ENCODE measurements at places on chromosomes 13 and 19.
A peak's percentile ranks its signal among the peaks of the same experiment; 100 is the strongest.

GRCh38 chr13:25046985-25047511, 48.9 kb upstream of the PABPC3 start:
- DNase-seq: no peak

- DNase-seq: no peak
Measured at GRCh38 chr13:42363941-42364612, 92.1 kb downstream of the AKAP11 start.

GRCh38 chr13:110536006-110536693, 25.4 kb downstream of the RAB20 start:
- DNase-seq: no peak

DNA sequence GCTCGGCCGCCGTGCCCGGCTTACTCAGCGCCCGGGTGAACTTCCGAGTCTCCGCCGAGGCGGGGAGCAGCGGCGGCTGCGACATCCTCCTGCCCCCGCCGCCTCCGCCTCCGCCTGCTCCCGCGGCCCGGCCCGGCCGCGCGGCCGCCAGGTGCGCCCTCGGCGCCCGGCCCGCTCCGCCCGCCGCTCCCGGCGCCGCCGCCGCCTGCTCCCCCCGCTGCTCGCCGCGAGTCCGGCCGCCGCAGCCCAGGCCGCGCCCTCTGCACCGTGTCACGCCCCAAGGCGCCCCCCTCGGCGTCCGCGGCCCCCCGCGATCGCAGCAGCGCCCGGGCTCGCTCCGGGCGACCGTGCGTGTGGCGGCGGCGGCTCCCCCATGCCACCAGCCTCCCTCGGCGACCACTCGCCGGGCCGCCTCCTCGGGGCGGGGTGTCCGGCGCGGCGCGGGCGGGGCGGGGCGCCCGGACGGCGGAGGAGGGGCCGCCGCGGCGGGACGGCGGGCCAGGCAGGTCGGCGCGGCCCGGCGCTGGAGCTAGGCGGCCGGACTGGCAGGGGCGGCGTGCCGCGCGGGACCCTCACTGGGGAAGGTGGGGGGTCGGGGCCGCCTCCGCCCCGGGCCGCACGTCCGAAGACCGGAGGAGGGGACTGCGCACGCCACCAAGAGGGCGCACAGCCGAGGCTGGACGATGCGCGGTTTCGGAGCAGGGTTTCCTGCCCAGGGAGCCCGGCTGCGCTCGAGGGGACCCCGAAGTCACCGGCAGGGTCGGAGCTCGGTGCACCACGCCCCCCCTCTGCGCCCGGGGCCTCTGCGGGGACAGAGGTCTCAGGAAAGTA, 108.6 kb upstream of the DOCK9 start:
- DNase-seq: peak; percentile 20

DNA sequence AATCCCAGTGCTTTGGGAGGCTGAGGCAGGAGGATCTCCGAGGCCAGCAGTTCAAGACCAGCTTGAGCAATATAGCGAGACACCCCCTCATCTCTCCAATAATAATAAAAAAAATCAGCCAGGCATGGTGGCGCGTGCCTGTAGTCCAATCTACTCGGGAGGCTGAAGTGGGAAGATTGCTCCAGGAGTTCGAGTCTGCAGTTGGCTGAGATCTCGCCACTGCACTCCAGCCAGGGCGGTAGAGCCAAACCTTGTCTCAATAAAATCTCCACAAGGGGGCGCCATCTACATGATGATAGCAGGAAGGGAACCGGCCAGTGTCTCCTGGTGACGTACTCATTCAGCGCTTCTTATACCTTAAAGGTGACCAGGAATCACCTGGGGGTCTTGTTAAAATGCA, 13.6 kb upstream of the C5AR1 start:
- peak; percentile 80 for DNase-seq

DNA sequence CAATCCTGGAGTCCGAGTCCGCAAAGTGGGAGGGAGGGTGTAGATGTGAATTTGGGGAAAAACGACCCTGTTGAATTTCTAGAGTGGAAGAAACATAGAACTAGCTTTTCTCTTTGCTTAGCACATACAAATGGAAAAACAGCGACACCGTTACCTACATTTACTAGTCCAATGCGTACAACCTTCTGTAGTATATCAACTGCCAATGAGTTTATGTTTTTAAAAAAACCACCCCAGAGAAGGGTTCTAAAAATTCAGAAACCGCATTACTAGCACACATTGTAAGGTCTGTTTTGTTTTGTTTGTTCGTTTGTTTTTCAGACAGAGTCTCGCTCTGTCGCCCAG, 332 bp upstream of the SUPT20H start:
- no peak for DNase-seq

DNA sequence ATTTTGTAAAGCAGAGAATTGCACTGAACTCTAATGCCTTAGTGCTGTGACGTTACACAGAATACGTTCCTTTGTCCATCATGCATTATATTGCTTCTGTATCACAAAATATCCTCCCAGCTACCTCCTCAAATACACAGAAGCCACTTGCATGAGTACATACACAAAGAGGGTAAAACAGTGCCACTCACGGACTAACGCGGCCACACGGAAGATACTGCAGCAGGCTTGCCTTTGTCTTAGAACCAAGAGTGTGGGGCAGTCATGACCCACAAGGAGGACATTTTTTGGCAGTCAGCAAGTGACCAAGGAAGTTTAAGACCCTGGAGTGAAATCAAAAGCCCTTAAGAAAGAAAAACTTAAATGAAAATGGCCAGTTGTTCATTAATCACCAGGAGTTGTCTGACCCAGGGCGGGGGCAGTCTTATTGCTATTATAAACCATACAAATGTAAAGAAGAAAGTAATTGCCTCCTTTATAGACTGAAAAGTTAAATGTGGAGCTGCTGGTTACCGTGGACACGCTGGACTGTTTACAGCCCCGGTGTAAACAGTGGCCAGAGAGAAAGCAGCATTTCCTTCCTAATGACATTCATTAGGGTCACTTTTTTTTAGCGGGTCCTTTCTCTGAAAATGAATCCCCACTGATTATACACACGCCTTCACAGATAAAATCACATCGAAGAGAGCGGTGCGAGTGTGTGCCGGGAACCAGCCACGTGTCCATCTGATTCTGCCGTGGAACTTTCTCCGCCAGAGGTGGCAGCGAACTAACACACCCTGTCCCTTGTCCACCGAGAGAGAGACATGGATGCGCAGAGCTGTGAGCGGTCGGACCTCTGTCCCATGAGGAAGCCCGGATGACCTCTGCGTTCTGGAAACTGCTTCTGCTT, 66.8 kb downstream of the SOX1 start:
- no peak for DNase-seq

DNA sequence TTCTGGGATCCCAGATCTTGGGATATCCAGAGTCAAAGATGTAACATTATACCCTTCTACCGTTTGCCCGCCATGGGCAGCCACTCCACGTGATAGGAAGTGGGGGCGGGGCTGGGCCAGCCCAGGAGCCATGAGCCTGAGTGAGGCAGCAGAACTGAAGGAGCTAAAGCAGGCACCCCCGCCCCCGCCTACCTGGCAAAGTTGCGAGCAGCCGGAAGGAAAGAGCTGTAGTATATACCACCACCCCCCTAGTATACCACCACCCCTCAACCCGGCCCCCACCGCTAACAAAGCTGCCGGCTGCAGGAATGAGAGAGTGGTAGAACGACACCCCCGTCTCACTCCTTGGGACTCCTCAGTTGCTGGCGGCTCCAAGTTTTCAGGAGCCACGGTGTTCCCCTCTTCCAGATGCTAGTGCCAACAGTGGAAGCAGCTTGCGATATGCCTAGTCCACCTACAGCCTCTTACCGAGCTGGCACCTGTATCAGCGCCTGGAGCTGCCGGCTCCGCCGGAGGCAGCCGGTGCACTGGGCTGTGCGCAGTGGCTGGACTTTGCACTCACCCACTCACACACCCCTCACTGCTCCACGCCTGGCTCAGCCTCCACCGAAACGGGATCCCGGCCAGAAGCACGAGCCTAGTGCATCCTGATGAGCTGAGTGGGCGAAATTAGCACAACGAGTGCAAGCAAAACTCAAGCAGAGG, 230.7 kb upstream of the PRR20A start:
- DNase-seq: no peak

- no peak for DNase-seq
Measured at GRCh38 chr13:77329911-77330584, 3.2 kb upstream of the MYCBP2 start.

DNA sequence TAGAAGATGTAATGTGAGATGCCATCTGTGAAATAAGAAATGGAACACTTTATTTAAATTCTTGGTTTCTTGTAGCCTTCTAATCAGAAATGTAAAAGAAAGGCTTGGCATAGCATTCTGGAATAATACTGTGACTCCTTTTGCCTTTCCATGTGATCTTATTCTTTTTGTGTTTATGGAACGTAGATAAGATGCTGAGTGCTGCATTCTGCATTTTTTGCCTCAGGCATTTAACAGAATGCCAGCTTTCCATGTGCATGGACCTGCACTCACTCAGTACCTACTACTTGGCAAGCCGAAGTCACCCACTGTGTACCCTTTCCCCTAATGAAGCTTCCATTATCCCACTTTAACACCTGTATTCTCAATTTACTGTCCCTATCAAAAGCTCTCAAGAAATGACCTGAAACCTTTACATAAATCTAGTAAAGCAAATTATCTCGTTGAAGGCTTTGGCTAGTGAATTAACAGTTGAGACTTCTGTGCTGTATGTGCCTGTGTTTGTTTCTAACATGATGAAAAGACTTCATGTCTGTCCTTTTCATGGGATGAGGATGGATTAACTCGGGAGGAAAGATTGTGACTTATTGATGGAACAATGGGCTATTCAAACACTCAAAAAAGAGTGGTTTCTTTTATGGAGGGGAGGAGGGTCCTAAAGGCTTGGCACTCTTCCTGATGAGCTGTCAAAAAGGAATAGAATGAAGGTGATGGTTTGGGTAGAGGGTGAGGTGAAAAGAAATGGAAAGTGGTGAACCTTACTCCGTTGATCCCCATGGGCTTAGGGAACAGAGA, 44.7 kb upstream of the FRY start:
- no peak for DNase-seq

GRCh38 chr13:51246025-51246417, 23.8 kb downstream of the FAM124A start:
- DNase-seq: no peak

DNA sequence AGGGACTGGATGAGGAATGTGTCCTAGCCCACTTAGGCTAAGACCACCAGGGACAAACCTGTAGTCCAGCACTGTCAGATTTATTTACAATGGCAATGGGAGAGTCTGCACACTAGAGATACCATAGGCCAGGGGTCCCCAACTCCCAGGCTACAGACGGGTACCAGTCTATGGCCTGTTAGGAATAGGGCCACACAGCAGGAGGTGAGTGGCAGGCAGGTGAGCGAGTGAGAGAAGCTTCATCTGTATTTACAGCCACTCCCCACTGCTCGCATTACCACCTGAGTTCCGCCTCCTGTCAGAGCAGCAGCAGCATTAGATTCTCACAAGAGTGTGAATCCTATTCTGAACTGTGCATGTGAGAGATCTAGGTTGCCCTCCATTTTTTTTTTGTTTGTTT, 2.4 kb downstream of the THAP8 start:
- no peak for DNase-seq

DNA sequence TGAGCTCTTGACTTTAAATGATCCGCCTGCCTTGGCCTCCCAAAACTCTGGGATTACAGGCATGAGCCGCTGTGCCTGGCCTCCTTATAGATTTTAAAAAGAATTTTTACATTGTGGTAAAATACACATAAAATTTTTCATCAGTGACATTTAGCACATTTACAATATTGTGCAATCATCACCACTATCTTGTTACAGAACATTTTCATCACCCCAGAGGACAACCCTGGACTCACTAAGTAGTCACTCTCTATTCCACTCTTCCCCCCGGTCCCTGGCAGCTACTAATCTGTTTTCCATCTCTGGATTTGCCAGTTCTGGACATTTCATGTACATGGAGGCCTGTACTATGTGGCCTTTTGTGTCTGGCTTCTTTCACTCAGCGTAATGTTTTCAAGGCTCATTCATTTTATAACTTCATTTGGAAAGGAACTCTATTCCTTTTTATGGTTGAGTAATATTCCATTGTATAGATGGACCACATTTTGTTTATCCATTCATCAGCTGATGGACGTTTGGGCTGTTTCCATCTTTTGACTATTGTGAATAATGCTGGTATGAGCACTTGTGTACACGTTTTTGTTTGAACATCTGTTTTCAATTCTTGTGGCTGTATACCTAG, 19.9 kb downstream of the MEGF8 start:
- DNase-seq: no peak

DNA sequence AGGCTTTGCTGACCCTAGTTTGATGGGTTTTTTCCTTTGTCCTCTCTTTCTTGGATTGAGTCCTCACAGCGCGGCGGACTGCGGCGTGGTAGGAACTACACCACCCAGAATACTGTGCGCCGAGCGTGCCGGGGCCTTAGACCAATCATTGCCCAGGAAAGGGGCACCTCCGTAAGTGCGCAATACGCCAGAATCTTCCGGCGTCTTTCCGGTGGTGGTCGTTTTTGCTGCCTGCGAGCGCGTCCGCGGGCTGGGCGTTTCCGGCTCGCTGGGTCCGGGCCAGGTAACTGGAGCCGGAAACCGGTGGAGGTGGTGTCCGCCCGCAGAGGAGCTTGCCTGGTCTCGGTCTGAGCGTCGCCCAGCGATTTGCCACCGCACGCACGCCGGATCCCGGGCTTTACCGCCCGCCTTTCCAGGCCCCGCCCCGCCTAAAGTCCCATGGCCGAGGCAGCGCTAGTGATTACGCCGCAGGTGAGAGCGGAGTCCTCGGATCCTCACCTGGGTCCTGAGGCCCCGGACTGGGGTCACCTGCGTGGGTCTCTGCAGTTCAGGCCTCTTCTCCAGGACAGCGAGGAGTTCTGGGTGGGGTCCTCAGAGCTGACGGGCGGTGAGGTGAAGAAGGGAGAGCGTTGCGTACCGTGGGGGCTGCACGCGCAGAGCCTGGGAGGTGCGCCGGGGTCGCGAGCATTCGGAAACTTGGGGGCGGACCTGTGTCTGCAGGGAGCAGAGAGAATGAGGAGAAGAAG, at the start of gene ZNF549:
TSS of gene ZNF549 (plus strand) at position 221 of the 746 bp plus-strand sequence. CDS start at position 439, 218 bp downstream.
- DNase-seq: peak; percentile 81

- DNase-seq: no peak
Measured at GRCh38 chr13:60012488-60012887, 151.2 kb downstream of the DIAPH3 start.

DNA sequence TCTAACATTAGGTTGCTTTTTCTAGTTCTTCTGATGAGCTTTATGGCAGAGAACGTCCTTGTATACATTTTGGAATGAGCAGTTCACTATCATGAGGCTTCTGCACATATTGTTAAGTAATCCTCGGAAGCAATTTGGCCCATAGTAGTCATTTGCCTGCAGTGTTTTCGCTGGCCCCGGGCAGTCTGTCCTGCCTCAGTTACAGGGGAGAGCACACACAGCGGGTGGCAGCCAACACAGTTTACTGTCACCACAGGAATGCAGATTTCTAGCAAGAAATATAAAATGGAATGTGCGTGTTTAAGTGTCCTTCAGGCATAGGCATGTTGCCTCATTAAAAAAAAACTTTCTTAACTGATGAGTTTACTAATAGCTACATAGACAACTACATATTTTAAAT, 71.5 kb upstream of the GJB6 start:
- no peak for DNase-seq
